ENCODE measurements at places on chromosomes 13 and 19. TPM values are rescaled to one million over a fixed set of nuclear protein-coding genes. Genes with fewer than 3 reads are reported as not detected.

GRCh38 chr13:37429976-37430375 is 168.6 kb downstream of the POSTN start:
- no peak for DNase-seq

- DNase-seq: peak; percentile 83
Observed at GRCh38 chr19:55088543-55089341, 13.1 kb downstream of the EPS8L1 start.

DNA sequence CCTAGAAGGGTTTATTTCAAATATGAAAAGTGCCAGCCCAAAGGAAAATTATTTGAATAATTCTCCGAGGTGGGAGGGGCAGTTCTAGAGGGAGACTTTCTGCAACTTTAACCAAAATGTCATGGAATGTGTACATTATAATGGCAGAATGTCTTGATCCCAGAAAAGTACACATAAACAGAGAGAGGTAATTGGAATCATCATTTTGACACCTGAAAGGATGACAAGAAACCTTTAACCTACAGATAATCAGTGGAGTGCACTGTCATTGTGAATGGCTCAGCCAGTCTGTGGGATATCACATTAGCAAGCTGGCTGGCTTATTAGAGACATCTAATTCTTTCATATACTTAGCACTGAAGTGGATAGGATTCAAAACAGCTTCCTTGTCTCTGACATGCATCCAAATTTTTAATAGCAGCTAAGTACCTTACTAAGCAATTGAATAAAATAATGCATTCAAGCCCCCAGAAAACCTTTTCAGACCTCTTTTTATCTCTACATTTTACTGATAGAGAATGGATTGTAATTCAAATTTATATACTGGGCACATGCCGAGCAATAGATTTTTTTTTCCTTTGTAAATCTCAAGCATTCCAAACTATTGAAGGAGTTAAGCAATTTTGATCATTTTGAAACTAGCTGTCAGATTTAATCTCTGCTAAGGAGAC is 468.6 kb downstream of the COG6 start:
- no peak for DNase-seq

DNA sequence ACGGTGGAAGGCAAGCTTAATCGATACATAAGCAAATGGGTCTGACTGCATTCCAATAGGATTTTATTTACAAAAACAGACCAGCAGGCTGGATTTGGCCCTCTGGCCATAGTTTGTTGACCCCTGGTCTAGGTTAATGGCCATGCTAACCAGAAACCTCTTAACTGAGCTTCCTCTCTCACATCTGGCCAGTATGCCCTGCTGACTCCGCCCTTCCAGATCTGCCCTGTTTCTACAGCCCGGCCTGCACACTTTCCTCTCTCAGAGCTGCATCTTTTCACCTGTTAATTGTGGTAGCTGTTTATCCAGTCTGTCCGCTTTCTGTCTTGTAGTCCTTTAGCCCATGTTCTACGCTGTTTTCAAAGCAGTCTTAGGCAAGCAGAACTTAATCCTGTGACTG is 25.6 kb downstream of the EDNRB start:
- no peak for DNase-seq

GRCh38 chr13:25171517-25172302 is at the start of gene AMER2:
AMER2 (minus strand) TSS chr13:25172288; CDS start chr13:25171619, 669 bp downstream.
- peak; percentile 85 for DNase-seq

- DNase-seq: no peak
Observed at GRCh38 chr19:12607631-12608030, 3.0 kb downstream of the ZNF490 start.

DNA sequence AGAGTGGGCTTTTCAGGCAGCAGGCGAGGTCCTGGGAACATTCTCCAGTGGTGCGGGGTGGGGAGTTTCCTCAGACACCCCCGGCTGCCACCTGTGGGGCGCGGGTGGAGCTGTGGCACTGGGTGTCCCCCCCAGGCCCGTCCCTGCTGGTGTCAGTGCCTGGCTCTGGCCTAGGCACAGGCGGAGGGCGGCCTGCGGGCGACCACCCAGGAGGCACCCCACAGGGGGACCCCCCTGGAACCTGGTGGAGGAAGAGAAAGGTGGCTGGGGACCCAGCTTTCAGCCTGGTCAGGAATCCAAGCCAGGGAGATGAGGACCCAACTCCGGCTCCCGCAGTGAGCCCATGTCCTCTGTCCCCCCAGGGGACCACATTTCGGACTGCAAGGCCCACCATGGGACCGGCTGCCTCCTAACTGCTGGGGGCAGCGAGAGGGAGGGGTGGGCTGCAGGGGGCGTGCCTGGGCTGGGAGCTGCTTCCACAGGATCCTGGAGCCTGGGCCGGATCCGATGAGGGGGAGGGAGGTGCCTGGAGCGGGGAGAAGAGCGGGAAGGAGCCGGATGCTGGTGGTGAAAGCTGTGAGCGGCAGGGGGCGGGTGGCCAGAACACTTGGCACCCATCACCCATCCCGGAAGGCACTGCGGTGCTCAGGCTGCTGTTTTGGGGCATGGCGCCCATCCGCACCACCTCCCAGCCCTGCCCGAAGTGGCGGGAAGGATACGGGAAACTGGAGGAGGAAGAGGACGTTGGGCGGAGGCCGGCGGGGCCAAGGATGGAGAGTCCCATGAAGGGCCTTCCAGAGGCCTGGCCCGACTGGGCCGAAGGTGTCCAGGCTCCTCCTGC is 5.5 kb upstream of the CTXN1 start:
- no peak for DNase-seq

- peak; percentile 94 for DNase-seq
Observed at GRCh38 chr19:677201-677600, 1.0 kb downstream of the FSTL3 start.

DNA sequence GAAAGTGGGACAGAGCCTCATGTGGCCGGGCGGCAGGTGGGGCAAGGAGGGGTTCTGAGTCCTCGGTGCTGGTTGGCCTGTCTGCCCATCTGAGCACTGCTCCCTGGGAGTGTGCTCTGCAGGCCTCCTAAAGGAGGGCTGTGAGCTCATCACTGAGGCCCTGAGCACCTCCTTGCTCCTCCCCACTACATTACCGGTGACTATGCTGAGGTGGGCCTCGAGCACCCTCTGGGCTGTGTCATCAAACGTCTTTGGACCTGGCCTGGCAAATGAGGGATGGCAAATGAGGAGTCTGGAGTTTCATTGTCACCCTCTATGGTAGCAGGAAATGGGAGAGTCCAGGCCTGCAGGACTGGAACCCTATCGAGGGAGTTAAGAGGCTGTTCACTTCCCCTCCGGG is 38.8 kb upstream of the ZNF429 start:
- no peak for DNase-seq

DNA sequence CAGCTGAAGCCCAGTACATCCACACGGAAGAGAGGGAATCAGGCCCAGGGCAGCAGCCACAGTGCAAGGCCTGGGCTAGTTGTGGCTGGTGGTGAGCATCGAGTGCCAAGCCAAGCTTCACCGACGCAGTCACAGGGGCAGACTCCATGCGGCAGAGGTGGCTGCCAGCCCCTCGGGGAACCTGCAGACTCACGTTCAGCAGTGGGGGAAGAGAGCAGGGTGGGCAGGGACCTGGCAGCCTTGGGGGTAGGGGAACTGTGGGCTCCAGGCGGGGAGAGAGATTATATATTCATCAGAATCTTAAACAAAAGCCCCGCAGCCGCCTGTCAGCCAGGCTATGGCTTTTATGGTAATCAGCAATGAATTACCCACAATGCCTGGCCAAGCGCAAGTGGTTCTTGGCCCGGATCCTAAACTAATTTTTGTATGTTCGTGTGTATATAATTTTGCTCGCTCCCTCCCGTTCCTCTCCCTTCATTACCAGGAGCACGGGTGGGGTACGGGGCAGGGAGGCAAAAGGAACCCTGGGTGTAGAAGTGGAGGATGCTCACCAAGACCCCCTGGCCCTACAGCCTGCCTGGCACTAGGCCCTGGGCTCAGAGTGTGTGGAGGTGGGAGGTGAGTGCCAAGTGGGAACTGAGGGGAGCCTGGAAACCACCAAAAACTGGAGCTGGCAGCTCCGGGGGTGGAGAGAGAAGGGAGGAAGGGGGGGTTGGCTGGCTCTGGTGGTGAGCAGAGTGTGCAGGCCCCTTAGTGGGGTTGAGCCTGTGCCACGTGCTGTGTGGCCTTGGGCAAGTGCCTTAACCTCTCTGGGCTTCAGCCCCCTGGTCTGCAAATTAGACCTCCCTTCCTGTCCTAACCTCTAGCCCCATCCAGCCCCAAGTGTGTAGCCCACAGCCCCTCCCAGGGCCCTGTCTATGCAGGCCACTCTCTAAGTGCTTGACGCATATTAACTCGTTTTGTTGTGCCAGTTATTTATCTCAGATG is 31.9 kb downstream of the PTPRS start:
- DNase-seq: peak; percentile 76

DNA sequence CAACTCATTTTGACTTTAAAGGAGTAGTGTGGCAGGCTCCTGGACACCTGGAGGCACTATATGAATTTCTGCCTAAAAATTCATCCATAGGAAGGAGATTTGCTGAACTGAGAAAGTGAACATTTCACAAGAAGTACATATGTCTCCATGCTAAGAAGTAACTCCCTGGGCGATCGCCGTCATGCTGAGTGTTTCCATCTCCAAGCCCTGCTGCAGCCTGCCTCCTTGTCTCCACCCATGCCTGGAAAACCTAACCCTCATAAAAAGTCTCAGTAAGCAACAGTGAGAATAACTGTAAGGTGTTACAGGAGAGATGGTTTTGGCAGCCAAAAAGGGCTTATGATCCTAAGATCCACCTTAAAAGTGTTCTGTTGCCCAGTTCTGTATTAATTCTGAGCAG is 251.3 kb downstream of the SHISA2 start:
- DNase-seq: peak; percentile 19

DNA sequence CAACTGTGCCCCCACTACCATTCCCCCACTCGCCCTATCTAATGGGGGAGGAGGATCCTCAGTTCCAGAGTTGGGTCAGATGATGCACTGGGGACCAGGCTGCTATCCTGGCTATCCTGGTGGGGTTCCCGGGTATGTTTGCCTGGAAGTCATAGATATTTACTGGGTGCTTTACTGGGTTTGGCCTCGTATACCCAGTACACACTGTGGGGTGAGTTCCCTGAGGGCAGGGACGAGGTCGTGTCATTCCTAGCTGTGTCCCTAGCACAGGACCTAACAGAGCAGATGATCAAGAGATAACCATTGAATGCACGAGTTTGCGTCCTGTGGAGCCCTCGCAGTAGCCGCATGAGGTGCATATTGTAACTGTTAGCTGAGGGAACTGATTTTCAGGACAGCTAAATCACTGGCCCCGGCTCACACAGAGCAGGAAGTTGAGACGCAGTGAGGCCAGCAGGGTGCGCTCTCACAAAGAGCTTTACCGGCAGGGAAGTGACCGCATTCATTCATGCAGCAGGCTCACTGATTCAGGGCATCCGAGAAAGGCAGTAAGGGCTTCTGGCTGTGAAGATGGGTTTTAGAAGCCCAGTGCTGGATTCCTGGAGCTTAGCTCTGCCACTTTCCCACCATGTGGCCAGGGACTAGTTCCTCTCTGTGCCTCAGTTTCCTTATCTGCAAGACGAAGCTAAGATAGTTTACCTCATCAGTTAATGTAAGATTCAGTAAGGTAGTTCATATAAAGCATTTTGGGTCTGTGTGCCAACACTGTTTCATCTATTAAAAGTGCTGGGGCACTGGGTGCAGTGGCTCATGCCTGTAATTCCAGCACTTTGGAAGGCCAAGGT is 6.0 kb downstream of the RUVBL2 start:
- DNase-seq: peak; percentile 74

- DNase-seq: peak; percentile 98
Observed at GRCh38 chr19:2475702-2476450, at the start of gene GADD45B. GADD45B (plus strand) TSS chr19:2476127; CDS start chr19:2476359, 232 bp downstream.

- DNase-seq: no peak
Observed at GRCh38 chr13:97660594-97661260, 226.8 kb downstream of the RAP2A start.

DNA sequence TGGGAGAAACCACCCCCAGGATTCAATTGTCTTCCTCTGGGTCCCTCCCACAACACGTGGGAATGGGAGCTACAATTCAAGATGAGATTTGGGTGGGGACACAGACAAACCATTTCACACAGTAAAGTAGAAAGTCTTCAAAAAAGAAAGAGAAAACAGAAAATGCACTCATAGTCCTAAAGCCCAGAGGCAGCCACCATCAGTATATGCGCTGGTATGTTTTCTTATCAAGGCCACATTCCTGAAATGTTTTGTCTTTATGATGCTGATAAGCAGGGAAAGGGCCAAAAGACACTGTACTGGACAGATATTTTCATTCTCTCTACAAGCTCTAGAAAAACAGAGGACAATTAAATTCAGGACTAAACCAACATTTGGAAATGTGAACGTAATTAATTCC is 375.8 kb upstream of the TSHZ3 start:
- no peak for DNase-seq

GRCh38 chr13:46593398-46593797 is 40.4 kb downstream of the LRCH1 start:
- DNase-seq: no peak

DNA sequence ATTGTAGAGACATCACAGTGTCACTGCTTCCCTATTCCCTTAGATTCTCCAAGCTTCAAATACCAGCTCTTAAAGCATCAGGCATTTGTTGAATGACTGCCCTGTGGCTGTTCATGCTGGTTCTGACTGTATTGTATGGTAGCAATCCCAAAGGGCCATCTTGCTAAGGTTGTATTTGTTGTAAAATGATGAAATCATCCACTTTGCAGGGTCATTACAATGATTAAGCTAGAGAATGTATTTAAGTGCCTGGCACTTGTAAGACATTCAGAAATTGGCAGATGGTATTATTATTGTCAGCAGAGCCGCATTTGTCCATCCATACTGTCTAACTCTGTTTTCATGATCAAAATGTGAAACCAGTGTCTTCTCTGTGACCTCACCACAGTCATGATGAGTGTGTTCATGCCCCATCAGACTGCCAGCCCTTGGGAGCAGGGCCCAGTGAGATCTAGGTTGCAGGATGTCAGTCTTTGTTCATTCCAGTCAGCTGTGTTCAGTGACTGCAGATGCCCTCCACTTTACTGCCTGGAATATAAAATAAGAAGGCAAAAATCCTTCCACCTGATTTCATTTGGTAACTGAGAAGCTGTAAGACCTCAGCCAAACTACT is 86.1 kb downstream of the DHRS12 start:
- no peak for DNase-seq

GRCh38 chr19:41714598-41714997 is 6.2 kb downstream of the CEACAM5 start:
- no peak for DNase-seq

- DNase-seq: peak; percentile 90
Observed at GRCh38 chr19:18745012-18745735, 45.9 kb downstream of the COMP start.

The ASF1B gene
- polyA plus RNA-seq: 0.49 TPM

The NCCRP1 gene
- 5.5 TPM for polyA plus RNA-seq

The LHFPL6 gene
- polyA plus RNA-seq: 33.0 TPM

The ZNF536 gene
- polyA plus RNA-seq: 0.19 TPM

The MATK gene
- 4.2 TPM for polyA plus RNA-seq

The ZNF544 gene
- polyA plus RNA-seq: 19.4 TPM

The SIAH3 gene
- polyA plus RNA-seq: 0.41 TPM

The ONECUT3 gene
- polyA plus RNA-seq: not detected

The FCAR gene
- not detected for polyA plus RNA-seq

The PSPC1 gene
- polyA plus RNA-seq: 31.8 TPM

The GJB2 gene
- polyA plus RNA-seq: 13.1 TPM

The IL4I1 gene
- 0.82 TPM for polyA plus RNA-seq

The B3GNT8 gene
- 6.5 TPM for polyA plus RNA-seq

All from kidney (tissue), 22 donors.